ENCODE measurements at places on chromosomes 4 and X. TPM values are rescaled to one million over a fixed set of nuclear protein-coding genes. Genes with fewer than 3 reads are reported as not detected.

The POF1B gene
- total RNA-seq, result 0.05 TPM

GRCh38 chr4:40455340-40455902 is 120.3 kb downstream of the CHRNA9 start:
- H3K27me3 ChIP-seq, result no peaks in the 10 kb centered on the region
- peaks cover 2% of the 10 kb centered on the region for H3K36me3 ChIP-seq
- H3K27ac ChIP-seq, result no peak overlapping the region
- DNase-seq, result no peak
- peaks cover 29% of the 10 kb centered on the region for H3K4me1 ChIP-seq

GRCh38 chr4:92182006-92182735 is 121.6 kb upstream of the GRID2 start:
- no peak overlapping the region for H3K27ac ChIP-seq
- DNase-seq, result no peak
- H3K4me3 ChIP-seq, result no peak overlapping the region
- no peaks in the 10 kb centered on the region for H3K27me3 ChIP-seq

GRCh38 chr4:152513078-152513477 is 22.8 kb downstream of the FBXW7 start:
- no peak for DNase-seq
- H3K4me1 ChIP-seq, result peaks cover 42% of the 10 kb centered on the region
- H3K36me3 ChIP-seq, result peaks cover 4% of the 10 kb centered on the region

- H3K27me3 ChIP-seq, result peaks cover 1% of the 10 kb centered on the region
- H3K36me3 ChIP-seq, result no peaks in the 10 kb centered on the region
- DNase-seq, result no peak
- no peak overlapping the region for H3K4me3 ChIP-seq
- no peak overlapping the region for H3K27ac ChIP-seq
- no peaks in the 10 kb centered on the region for H3K4me1 ChIP-seq
These were observed 22.5 kb downstream of the PNMA6E start for GRCh38 chrX:153378607-153379006.
